Activated naive CD4-positive, alpha-beta T cell treated with anti-CD3 and anti-CD28 coated beads for 36 hours (primary cell): ENCODE measurements at places on chromosomes 6 and 20. TPM values are rescaled to one million over a fixed set of nuclear protein-coding genes. Genes with fewer than 3 reads are reported as not detected.

MYL9 gene
- not detected for total RNA-seq

GPX6 gene
- total RNA-seq: not detected

ALDH8A1 gene
- 0.24 TPM for total RNA-seq

LY6G6D gene
- not detected for total RNA-seq

GRCh38 chr20:10671221-10671918 is 2.4 kb downstream of the JAG1 start:
- peak; percentile 55 for DNase-seq

DNA sequence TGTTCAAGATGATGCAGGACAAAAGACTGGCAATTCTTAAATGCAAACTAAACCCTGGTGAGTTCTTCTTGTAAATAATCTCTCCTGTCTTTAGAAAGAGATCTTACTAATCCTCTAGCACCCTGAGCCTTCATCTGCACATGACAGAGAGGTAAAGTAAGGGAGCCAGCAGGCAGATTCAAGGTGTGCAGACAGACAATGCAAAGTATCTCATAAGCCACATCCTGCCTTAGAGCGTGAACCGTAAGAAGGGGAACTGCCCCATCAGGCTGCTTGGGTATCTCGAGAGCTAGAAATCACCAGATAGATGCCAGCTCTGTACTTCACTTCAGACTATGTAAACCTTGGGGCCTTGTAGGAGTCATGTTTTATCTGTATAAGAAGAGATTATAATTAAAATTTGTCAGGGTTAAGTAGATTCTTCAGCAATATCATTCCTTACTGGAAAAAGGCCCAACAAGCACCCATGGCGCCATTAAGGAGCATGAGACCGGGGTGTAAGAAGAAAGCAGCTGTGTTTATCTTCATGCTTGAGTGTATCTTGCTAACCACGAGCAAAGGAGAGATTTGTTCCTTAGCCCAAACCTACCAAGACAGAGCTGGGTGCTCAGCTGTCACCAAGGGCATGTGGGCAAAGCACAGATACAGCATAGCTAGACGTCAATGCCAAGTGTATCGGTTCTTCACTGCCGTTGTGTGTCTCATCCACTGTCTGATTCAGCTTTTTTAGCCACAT is 24.4 kb downstream of the CNR1 start:
- DNase-seq: no peak

- DNase-seq: no peak
These were observed 30.7 kb downstream of the LINC00237 start for GRCh38 chr20:21075471-21075870.

- no peak for DNase-seq
These were observed 163.3 kb downstream of the SCML4 start for GRCh38 chr6:107660839-107661238.

DNA sequence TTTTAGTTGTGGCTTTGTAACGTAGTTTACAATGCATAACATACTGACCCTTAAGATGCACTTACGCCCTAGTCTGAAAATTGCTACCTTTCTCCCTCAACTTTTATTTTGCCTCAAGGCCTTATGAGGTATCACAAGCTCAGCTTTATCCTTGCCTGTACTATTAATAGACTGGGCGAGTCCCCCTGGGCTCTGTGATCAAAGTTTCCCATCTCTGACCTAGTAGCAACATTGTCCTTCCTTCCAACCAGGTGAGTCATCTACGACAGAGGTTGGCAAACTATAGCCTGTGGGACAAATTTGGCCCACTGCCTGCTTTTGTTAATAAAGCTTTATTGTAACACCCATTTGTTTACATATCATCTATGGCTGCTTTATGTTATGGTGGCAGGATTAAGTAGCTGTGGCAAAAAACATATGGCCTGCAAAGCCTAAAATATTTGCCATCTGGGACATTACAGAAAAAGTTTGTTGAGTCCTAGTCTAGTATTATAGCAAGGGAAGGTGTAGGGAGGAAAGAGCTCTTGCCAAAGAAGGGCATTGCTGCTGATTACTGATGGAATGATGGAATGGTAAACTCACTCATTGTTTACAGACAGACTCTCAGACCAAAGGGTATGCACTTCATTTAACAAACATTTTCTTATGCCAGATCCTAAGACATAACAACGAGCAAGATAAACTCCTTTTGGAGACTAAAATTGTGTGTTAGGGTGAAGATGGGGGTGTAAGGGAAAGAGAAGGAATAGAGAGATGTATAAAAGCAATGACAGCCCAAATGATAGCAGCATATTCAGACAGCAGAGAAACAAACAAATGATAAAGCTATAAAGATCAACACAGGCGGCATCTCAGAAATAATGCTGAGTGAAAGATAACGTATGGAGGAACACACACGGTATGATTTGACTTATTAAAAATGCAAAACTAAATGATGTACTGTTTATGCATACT is 74.2 kb downstream of the SLC22A23 start:
- no peak for DNase-seq

- DNase-seq: peak; percentile 54
These were observed 414.0 kb downstream of the GJA1 start for GRCh38 chr6:121849477-121849876.

GRCh38 chr6:154468760-154469159 is 41.7 kb downstream of the CNKSR3 start:
- DNase-seq: no peak

GRCh38 chr20:46221256-46221833 is 87.0 kb downstream of the CDH22 start:
- no peak for DNase-seq

DNA sequence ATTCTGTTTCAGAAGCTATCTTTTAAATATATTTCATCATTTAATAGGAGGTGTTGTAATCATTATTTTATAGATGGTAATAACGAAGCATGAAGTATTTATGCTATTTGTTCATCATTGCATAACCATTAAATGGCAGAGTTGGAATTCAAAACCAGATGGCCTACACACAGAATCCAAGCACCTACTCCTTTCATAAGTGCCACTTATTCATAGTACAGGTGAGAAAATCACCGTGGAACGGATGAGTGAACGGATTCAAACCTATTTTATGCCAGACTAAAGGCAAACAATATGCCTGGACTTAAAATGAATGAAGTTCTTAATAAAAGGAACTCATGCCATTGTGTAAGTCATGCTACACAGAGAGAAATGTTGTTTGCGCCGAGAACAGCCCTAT is 397.9 kb upstream of the ADGRB3 start:
- no peak for DNase-seq

DNA sequence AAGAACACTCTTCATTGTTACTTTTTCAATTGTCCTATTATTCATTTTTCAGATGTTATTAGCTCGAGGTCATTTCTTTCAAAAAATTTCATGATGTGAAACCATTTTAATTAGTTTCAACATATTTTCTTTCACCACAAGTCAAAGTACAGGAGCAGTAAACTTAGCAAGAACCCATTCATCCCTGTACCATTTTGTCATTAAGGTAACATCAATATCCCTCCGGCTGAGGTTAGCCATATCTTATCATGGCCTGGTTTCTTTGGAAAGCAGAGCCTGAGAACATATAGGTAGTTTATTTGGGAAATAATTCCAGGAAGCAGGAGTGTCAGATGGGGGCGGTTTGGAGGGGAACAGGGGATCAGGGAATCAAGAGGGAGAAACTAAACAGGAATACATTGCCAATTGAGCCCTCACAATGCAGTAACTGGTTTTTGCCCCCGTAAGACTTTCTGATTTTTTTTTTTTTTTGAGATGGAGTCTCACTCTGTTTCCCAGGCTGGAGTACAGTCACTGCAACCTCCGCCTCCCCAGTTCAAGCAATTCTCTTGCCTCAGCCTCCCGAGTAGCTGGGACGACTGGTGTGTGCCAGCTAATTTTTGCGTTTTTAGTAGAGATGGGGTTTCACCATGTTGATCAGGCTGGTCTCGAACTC is 83.7 kb downstream of the MKKS start:
- DNase-seq: no peak

- no peak for DNase-seq
These were observed 195.3 kb downstream of the MOXD1 start for GRCh38 chr6:132205946-132206345.

- DNase-seq: no peak
These were observed 85.6 kb downstream of the POPDC3 start for GRCh38 chr6:105094133-105094640.

GRCh38 chr6:154532426-154532825 is 21.9 kb upstream of the CNKSR3 start:
- no peak for DNase-seq

DNA sequence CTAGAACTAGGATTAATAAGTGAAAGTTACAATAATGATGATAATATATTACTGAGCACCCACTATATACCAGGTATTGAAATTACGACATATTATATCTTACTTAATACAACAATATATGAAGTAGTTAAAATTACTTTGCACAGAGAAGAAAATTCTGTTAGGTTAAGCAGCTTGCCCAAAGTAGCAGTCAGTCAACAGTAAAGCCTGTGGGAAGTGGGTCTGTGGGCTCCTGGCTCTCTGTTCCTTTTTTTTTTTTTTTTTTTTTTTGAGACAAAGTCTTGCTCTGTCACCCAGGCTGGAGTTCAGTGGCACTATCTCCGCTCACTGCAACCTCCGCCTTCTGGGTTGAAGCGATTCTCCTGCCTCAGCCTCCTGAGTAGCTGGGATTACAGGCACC is 4.8 kb upstream of the GTF2H4 start:
- no peak for DNase-seq

- DNase-seq: no peak
These were observed 384.4 kb upstream of the RNF217 start for GRCh38 chr6:124577734-124578281.

DNA sequence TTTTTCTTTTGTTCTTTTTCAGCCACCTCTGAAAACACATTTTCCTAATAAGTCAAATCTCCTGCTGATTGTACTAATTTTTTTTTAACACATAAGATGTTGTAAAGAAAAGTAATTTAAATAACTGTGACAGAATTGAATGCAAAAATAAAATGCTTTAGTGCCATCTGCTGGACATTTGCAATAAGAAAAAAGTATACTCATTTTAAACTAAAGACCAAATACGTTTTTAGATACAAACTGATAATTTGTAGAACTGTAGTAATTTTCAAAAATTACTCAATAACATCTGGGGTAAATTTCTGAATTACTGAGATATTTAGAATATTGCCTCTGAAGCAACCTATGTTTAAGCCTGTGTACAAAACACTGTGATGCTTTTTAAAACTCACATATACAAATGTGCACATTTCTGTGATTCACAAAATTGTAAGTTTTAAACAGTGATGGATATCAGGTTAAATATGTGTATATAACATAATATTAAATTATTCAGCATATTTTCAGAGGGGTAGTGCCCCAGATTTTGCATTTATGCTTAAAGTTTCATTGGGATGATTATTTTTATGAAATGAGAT is 198.7 kb downstream of the RIMS1 start:
- DNase-seq: no peak

DNA sequence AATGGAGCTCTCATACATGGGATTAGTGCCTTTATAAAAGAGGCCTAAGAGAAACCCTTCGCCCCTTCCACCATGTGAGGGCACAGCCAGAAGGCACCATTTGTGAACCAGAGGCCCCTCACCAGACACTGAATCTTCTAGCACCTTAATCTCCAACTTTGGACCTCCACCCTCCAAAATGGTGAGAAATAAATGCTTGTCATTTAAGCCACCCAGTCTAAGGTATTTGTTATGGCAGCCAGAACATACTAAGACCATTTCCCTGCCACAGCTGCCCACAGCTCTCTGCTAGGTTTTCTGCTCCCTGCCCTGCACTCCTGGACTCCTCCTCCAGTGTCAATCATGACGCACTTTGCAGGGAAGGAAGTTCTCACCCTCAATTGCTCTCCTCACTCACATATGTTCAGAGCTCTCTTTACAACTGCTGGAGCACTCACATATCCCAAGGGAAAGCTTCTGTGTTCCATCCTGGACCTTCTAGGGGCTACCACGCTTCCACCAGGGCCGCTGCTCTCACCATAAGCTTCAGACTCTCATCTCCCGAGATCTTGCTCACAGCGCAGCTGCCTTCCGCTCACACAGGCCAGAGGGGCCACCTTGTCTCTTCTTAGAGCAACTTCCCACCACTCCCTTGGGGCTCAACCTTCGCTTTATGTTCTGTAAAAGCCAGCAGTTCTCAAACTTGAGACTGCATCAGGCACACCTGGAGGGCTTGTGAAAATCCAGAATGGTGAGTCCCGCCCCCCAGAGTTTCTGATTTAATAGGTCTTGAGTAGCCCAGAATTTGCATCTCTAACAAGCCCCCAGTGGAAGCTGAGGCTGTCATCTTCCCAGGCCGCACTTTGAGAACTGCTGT is 1.6 kb upstream of the LY86 start:
- no peak for DNase-seq
